ENCODE measurements at places on chromosomes 11 and 22.

GRCh38 chr22:27784120-27784475, 17.5 kb downstream of the MN1 start:
- DNase-seq = no peak

- no peak for DNase-seq
Measured at GRCh38 chr11:78666675-78667160, 92.1 kb upstream of the NARS2 start.

GRCh38 chr22:21695430-21696085, 29.7 kb downstream of the PPIL2 start:
- no peak for DNase-seq

DNA sequence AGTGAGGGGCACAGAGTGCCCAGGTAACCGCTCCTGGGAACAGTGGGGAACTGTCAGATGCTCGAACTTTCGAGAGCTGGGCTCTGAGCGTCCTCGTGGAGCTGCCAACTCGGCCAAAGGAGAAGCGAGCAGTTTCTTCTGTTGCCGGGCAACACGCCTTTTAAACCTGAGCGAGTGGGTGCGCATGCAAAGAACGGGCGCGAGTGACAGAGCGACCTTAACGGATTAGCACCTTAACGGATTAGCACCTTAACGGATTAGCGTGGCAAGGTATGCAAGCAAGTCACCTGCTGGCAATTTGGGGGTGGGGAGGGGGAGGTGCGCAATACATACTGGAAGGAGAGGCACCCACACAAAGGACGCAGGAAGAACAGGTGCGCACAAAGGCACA, 61.8 kb upstream of the PRODH start:
- no peak for DNase-seq

DNA sequence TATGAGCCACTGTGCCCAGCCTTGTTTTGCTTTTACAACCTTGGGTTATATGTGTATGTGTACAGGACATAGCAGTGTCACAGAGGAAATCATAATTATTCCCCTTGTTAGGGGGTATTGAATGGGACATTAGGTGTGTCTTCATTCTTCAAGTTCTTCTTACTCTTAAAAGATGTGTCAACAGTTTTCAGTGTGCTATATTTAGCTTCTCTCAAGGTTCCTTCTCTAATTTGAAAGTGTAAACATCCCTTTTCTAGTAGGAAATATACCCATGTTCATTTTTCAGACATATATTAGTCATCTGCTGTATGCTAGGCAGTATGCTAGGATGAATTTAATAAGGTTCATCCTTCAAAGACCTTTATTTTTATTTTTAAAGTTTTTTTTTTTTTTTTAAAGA, 17.1 kb downstream of the PCF11 start:
- DNase-seq = no peak

DNA sequence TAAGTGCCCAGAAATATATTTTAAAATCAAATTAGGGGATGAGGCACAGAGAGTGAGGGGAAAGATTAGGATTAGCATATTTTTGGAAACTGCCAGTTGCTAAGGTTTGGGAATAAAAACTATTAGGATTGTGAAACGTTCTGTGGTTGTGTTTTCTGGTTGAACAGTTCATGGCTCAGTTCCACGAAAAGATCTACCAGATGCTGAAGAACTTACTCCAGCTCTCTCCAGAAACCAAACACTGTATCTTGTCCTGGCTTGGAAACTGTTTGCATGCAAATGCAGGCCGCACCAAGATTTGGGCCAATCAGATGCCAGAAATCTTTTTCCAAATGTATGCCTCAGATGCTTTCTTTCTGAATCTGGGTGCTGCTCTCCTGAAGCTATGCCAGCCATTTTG, 15.3 kb downstream of the UBE4A start:
- no peak for DNase-seq

- DNase-seq = no peak
Measured at GRCh38 chr11:73221451-73221850, 3.4 kb downstream of the P2RY2 start.

DNA sequence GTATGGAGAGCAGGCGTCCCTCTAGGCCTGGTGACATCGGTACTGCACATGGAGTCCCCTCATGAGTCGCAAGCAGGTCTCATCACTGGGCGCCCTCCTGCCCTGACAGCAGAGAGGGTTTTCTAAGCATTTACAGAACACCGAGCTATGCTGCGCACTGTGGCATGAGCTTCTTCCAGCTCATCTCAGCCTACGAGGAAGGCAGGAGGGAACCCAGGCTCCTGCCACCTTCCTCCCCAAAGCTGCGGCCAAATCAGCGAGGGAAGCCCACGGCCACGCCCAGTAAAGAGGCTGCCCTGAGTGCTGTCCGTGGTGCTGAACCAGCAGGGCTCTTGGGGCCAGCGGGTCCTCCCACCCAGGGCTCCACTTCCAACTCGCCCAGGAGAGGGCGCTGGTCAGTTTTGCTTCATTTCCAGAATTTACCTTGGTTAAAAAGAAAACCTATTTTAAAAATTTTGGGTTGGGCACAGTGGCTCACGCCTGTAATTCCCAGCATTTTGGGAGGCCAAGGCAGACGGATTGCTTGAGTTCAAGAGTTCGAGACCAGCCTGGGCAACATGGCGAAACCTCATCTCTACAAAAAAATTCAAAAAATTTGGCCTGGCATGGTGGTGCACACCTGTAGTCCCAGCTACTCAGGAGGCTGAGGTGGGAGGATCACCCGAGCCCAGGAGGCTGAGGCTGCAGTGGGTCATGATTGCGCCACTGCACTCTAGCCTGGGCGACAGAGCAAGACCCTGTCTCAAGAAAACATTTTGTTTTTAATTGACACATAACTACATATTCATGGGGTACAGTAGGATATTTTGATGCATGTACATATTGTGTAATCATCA, 34.2 kb downstream of the PHF21B start:
- DNase-seq = no peak

DNA sequence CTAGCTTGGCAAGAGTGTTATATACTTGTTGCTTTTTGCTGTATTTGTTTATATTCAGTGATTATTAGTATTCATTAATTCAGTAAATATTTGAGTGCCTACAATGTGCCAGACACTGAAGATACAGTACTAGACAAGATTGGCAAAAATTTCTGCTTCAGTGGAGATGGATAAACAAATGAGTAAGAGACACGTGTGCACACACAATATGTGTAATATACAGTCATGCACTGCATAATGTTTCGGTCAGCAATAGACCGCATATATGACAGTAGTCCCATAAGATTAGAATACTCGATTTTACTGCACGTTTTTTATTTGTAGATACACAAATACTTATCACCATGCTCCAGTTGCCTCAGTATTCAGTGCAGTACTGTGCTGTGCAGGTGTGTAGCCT, 104.9 kb upstream of the GAL start:
- no peak for DNase-seq

GRCh38 chr22:27866135-27867084, 52.6 kb downstream of the PITPNB start:
- no peak for DNase-seq

DNA sequence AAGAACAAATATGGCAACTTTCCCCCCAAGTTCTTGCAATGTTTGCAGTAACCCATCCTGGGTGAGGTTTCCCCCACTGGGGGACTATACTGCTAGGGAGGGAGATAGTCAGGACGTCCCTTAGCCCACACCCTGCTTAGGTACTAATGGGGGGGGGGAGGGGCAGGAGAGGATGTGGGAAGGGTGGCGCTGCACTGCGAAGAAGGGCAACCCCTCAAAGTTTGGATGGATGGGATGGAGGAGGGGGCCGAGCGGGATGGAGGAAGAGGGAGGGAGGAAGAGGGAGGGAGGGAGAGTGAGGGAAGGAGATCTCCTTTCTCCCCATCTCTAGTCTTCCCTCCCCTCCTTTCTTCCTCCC, 100.6 kb upstream of the HSD17B12 start:
- no peak for DNase-seq

DNA sequence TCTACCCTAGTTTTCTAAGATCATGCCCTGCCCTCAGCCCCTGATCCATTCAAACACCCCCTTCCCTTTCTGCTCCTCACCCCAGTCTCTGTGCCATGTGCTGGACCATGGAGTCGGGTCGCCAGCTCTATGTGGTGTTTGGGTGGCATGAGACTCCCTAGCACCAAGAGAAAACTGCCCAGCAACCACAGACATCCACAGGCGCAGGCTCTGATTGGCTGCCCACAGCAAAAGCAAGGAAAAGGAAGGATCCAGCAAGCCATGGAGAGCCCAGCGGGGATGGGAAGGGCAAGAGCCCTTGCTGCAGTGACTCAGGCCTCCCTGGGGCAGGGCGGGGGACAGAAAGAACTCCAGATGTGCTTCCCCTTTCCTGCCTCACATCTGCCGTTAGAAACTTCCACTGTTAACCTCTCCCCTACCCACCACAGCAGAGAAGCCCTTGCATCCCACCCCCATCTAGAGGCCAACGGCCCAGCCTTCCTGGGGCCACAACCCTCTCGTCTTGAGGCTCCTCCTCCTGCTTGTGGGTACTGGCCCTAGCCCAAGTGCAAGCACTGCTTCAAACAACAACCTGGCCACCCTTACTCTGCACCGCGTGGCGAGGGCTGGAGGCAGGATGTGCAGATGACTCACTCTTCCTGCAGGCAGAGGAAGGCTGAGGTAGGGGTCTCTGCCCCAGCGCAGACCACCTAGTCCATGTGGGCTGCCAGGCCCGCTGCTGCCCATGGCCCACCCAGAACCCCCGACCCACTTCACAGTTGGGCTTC, 9.7 kb upstream of the AHNAK start:
- no peak for DNase-seq

- DNase-seq = no peak
Measured at GRCh38 chr11:5564259-5565019, 16.1 kb upstream of the OR52H1 start.

DNA sequence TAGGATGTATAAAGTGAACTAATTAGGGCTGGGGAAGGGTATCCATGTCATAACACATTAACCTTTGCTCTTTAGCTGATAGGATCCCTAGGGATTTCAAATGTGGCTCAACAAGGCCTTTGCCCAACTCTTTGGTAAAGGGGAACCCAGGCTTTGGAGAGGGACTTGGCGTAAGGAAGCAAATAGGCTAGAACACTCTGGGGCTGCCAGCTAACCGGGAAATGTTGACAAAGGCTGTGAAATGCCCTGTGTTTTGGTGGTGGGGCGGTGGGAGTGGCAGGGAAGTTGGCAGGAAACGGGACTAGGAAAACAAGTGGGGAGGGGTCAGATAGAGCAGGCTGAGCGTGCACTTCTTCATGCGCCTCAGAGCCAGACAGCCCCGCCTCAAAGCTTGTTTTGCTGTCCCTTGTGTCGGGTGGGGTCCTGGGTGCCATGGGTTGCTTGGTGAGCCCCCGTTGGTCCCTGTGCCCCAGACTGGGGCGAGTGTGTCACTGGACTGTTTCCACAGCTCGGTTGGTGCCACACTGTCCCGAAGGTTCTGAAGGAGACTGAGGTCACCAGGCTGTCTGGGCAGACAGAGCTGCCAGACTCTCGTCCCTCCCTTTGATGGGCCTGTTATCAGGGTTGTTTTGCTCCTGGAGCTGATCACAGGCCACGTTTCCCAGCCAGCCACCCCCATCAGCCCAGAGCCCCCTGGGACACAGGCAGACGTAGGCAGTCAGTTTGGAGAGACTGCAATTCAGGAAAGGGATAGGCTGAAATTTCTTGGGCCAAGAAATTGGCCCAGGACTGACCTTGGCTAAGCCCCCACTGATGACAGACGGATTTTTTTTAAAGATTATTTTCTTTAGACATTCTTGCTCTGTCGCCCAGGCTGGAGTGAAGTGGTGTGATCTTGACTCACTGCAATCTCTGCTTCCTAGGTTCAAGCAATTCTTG, 19.6 kb downstream of the KCTD21 start:
- DNase-seq = no peak

- no peak for DNase-seq
Measured at GRCh38 chr11:27864611-27865010, 164.4 kb upstream of the BDNF start.

DNA sequence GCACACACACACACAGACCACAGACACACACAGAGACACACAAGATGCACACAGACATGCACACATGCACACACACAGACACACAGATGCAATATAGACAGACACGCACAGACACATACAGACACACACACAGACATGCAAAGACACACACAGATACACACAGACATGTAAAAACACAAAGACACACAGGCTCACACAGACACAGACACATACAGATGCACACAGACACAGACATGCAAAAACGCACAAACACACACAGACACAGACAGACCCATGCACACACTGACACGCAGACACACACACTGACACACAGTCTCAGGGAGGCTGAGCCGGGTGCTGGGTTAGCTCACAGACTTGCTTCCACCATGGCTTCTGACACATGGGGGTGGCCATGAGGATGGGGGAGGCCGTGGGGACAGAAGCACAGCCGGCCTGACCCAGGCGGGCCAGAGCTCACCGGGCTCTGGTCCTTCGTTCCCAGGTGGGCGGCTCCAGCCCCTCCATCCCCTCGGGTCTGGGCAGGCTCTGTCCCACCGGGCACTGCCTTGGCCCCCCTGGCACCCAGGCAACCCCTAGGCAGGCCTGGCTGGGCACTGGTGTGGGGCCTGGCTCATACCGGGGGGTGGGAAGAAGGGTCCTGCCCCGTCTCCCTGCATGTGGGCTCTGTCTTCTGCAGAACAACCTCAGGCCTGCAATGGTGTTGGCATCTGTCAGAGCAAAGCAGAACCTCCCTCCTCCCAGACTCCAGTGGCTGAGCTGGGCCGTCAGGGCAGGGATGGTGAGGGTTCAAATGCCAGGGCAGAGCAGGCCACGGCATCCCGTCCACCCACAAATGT, 1489.5 kb downstream of the BRD1 start:
- DNase-seq = no peak

DNA sequence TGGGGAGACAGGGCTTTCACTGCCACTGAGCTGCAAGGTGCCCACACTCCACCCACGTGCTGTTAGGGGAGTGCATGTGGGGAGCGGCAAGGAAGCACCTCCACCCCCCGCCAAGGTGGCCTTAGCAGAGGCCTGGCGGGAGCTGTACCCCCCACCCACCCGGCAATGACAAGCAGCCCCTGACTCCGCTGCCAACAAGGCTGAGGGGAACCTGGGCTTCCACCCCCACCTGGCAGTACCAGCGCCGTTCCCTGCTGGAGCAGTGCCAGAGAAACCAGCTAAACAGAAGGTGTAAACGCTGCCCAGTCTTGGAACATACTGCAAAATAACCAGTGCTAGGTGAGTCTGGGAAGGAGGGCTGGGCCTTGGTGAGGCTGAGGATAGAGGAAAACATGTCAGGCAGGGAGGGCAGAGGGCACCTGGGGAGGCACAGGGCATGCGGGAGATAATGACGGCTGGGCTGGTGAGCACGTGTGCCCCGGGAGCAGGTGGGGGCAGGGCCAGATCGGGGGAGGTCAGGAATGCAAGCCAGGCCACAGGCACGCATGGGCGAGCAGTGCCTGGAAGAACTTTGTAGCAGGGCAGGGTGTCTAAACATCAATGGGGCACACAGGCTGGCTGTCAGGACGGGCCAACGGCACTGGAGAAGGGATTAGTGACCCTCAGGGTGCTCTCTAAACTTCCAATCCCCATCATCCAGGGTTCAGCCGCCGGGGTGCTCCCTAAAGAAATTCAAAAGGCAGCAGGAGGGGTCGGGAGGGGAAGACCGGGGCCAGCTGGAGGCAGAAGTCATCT, 6.6 kb downstream of the CERK start:
- DNase-seq = no peak

- DNase-seq = no peak
Measured at GRCh38 chr11:27723687-27724086, 23.4 kb upstream of the BDNF start.

All from stimulated activated CD8-positive, alpha-beta memory T cell treated with anti-CD3 and anti-CD28 coated beads, Interleukin-4, amount 100 ng/mL, for 4 hours (primary cell).